ENCODE measurements at places on chromosomes 16 and 17.

GRCh38 chr17:73646409-73647300 is 2.4 kb upstream of the SDK2 start:
- DNase-seq = no peak

DNA sequence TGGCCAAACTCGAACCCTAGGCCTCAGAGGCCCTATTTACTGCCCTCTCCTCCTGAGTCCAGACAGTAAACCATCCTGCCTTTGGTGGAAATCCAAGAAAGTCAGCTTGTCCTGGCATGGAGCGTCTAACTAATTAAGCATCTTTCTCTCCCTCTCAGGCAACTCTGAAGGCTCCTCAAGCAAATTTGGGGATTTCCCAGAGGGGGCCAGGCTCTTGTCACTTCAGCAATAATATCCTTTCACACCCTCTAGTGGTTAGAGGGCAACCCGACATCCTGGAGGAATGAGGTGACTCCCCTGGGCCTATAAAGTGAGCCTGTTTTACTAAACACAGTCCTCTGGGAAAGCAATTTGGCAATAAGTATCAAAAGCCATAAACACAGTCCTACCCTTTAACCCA is 60.4 kb downstream of the NOG start:
- no peak for DNase-seq

GRCh38 chr16:86626966-86627365 is 48.6 kb downstream of the FOXL1 start:
- DNase-seq = no peak

DNA sequence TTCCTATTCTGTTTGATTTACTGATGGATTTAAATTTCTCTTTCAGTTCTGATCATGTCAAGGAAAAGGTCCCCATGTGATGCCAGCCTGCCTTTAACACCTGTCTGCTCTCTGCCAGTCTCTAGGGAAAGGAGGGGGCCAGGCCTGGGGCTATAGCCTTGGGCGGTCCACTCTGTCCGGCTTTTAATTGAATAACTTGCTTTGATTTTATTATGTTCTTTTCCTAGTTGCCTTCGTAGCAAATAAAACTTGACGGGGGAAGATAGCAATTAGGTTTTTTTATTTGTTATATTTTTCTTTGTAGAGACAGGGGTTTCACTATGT is 47.6 kb downstream of the ABAT start:
- DNase-seq = no peak

- no peak for DNase-seq
Measured at GRCh38 chr16:47158992-47159391, 15.2 kb upstream of the NETO2 start.

DNA sequence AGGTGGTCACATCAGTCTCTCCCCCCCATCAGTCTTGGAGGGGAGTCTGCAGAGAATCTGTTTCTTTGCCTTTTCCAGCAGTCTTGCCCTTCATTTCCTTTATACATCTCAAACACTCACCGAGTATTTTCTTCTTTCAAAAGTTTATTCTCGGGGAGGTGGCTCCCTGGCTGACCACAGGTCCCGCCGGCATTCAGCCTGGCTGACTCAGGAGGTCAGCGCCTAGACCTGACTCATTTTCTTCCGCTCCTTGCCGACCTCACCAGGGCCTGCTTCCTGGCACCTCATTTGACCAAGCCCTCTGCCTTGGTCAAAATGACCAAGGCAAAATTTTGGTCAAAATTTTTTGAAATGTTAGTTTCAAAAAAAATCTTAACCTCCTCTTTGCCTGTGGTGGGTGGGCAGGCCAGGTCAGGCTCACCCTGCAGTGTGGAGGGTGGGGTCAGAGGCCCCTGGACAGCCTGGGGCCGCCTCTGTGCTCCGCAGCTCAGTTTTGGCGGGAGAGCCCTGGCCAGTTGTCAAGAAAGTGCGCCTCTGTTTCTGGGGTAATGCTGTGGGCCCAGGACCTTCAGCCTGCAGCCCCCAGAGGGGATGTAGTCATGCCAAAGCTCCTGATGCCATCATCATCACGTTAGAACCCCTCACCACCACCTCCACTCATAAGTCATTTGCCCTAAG is 165.6 kb downstream of the SPECC1 start:
- DNase-seq = no peak

- DNase-seq = no peak
Measured at GRCh38 chr16:78102122-78102660, 2.7 kb downstream of the WWOX start.

DNA sequence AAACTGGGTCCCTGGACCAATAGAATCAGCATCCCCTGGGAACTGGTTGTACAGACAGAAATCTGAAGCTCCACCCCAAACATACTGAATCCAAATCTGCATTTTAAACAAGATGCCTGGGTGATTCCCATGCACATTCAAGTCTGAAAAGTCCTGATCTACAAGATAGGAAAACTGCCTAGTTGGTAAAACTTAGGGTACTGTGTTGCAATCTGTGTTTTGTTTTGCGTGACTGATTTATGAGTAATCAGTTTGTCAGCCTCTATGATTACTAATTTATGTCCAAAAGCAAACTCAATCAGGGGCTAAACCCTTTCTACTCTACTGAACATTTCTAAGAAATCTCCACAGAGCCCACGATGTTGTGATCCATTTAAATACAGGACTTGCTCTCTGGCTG is 103.8 kb downstream of the YPEL2 start:
- DNase-seq = no peak

DNA sequence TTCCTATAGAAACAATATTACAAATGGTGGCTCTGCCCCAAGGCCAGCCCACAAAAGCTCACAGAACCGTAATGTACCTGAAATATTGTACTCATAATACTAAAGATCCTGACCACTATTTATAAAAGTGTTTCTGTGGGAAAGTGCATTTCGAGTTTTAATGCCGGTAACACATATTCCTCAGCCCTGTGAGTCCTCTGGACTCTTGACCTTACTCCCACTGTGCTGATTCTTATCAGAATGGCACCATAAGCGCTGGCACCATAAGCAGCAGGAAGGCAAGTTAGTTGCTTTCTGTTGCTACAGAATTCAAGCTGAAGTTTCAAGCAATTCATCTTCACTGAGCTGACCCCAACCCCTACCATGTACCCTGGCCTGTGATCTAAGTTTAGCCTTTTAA is 36.4 kb upstream of the MED13 start:
- DNase-seq = no peak

- DNase-seq = no peak
Measured at GRCh38 chr17:64968652-64969501, 49.6 kb upstream of the LRRC37A3 start.
